ENCODE measurements at places on chromosomes 1 and 21.

DNA sequence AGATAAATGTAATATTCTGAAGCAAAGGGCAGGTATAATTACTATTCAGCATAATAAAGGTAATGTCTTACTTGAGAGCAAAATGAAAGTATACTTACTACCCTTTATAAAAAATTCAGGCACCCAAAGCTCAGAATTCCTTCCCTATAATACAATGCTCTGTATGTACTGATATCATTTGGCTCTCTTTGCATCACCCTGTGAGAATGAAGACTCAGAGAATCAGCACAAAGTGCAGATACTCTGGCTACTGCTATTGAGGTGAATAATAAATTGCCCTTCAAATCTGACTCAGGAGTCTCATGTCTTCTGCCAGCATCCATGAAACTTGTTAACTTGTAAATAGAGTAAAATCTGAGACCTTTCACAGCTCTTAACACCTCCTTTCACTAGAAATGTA is 108.5 kb upstream of the KCTD3 start:
- DNase-seq, result no peak

DNA sequence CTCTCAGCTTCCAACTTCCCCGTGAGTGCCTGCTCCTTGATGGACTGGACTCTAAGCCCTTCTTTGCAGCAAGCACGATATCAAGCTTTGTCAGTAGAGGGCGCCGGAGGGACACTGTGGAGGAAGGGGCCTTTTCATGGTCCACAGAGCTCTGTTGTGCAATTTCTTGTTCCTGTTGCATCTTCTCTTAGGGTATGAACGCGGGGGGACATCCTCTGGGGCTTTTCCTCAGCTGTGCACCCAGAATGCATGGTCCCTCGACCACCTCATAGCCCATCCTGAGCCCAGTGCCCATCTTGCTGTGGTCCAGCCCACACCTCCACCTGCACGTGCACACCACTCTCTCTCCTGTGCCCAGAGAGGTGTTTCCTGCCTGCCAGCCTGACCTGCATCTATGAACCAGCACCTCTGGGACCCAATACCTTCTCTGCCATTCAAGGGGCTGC is 556.8 kb downstream of the PTPRU start:
- DNase-seq, result peak; percentile 88

DNA sequence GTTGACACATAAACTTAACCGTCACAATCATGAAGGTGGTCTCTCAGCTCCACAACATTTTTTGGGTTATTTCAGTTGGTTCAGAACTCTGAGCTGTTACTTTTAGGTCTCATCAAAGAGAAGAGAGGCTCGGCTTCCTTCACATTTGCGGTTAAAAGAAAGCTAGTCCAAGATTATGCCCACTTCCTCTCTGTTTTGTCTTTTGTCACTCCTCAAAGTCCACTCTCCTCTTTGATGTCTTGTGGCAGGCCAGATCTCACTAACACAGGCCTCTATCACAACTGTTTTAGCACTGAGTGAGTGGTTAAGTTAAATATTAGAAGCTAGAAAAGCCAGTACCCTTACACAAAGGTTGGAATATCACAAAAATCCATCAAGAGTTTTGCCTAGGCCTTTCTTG is 195.7 kb downstream of the FCRL5 start:
- DNase-seq, result no peak

DNA sequence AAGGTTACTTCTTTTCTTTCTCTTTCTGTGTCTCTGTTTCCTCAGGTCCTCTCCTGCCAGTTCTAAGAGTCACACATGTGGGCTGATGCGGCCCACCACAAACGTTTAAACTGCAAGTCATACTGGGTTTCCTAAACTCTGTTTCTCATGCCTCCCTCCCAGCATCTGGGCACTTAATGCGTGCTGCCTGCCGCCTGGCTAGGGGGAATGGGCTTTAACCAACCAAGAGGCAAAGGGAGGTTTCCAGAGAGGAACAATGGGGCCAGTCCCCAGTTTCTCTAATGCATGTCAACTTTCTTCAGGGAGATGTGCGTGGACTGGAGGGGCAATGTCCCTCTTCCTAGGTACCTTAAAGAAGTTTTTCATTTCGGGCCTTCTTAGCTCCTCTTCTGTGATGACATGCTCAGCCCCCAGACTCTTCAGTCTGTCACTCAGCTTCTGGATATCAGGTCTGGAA is 19.9 kb upstream of the SRSF4 start:
- DNase-seq, result no peak

- DNase-seq, result no peak
Observed at GRCh38 chr1:24233684-24234600, 46.9 kb upstream of the IFNLR1 start.

- DNase-seq, result no peak
Observed at GRCh38 chr1:199044191-199044590, 405.4 kb downstream of the PTPRC start.

- DNase-seq, result no peak
Observed at GRCh38 chr21:43944757-43945156, 67.4 kb upstream of the TRAPPC10 start.
